ENCODE measurements at places on chromosomes 13 and 19.

GRCh38 chr13:76213423-76213904, 577.3 kb downstream of the LMO7 start:
- DNase-seq = no peak

DNA sequence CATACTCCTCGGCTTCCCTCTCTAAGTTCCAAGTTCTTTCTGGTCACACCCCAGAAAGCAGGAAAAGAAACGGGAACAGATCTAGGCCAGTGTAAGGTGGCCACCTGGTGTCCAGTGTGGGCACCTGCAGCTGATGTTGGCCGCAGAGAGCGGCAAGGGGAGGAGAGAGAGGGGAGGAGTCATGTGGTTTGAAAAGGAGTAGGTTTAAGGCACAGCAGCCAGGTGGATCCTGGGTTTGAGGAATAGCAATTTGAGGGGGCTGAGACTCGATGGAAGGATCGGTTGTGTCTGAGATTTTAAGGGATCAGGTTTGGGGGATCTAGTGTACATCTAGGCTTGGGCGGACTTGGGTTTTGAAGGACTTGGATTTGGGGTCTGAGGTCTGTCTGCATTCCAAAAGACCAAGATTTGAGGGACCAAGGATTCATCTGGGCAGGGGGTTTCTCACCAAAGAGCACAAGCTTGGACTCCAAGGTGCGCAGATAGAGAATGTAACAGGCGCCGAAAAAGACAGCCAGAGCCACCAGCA, 1.2 kb downstream of the RABAC1 start:
- peak; percentile 79 for DNase-seq

DNA sequence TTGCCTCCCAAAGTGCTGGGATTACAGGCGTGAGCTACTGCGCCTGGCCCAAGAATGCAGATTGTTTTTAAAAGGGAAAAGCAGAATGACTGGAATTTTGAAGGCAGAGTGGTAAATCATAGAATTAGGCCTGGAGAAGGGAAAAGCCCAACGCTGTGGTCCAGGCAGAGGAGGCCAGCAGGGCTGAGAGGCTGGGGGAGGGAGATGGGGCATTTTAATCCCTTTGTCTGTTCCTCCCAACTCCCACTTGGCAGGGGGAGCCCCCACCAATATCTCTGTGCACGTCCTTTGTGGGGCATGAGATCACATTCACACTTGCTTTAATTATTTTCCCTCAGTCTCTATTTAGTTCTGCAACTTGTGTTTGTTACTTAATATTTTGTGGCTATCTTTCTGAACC, 54.4 kb upstream of the RANBP3 start:
- no peak for DNase-seq

- no peak for DNase-seq
These were observed 521.0 kb downstream of the SUCLA2 start for GRCh38 chr13:47480121-47480520.

GRCh38 chr13:20206065-20206697, 13.4 kb upstream of the GJB2 start:
- no peak for DNase-seq

DNA sequence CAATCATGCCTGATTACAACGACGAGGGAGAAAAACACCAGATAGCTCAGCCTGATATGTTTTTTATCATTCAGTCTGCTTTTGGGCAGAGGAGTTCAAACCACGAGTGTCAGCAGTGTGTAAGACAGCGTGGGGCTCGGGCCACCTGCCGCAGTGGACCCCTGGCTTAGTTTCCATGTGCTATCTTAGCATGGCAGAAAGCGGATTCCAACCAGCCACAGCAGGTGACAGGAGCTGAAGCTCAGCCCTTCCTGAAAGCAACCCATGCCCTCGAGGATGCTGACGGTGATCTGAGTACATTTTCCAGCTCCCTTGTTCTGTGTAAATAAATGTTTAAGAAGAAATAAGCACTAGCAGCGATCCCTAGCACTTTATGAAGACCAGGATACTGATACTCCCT, 32.2 kb upstream of the MBNL2 start:
- DNase-seq = no peak

- DNase-seq = no peak
These were observed 5.6 kb upstream of the URI1 start for GRCh38 chr19:29936409-29936808.

- peak; percentile 93 for DNase-seq
These were observed 54.9 kb upstream of the SACS start for GRCh38 chr13:23488442-23488841.

GRCh38 chr19:49741210-49741844, 21.8 kb downstream of the TSKS start:
- no peak for DNase-seq

DNA sequence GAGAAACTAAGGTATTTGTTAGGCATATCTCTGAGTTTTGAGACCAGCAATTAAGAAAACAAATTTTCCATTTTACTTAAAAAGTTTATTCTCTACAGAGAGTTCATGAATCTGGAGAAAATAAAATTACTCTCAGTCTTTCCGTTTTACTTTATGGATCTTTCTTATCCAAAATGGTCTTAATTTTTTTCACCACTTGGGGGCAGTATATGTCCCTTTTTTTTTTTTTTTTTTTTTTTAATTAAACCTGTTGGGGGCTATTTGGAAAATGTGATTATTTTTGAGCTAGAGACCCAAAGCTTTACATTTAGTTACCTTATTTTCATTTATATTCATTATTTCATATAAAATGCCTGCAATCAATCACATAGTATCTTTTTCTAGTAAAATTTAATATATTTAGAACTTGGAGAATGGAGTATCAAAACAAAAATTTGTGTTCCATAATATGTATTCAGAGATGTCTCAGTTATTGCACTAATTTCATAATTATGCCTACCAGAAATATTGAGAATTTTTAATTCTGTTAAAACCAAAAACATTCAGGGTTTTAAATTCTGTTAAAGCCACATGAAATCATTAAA, 27.1 kb downstream of the PIBF1 start:
- peak; percentile 14 for DNase-seq

- DNase-seq = no peak
These were observed 68.1 kb downstream of the CHST8 start for GRCh38 chr19:33689868-33690267.

- no peak for DNase-seq
These were observed 282.9 kb downstream of the KLF5 start for GRCh38 chr13:73341748-73342147.

- no peak for DNase-seq
These were observed 12.2 kb upstream of the KLK12 start for GRCh38 chr19:51047031-51047335.

GRCh38 chr13:40933508-40934204, 85.5 kb downstream of the ELF1 start:
- DNase-seq = no peak

GRCh38 chr13:38954844-38955243, 35.8 kb downstream of the STOML3 start:
- DNase-seq = no peak

DNA sequence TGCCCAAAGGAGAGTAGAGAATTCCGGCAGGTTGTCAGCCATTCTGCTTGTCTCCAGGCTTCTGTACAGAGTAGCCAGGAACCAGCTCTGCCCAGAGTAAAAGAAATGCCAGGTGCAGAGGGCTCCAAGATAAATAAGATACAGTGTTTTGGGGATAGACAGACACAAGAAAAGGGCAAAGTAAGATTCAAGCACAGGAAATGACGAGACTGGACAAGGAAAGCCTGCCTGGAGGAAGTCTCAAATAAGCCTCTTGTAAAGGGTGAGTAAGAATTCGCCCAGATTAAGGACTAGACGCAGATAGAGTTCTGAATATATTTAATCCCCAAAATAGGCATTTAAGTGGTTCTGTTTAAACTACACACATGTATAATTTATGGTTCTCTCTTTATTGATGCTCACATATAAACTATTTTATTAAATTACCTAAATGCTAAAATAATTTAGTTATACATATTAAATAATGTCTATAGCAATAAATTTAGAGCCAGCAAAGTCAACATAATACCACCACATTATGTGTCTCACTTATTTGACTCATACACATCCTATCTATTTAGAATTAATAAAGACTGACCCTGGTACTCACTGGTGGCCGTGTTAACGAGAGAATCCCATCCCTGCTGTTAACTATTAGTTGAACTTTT, 98.4 kb upstream of the RAP2A start:
- no peak for DNase-seq

DNA sequence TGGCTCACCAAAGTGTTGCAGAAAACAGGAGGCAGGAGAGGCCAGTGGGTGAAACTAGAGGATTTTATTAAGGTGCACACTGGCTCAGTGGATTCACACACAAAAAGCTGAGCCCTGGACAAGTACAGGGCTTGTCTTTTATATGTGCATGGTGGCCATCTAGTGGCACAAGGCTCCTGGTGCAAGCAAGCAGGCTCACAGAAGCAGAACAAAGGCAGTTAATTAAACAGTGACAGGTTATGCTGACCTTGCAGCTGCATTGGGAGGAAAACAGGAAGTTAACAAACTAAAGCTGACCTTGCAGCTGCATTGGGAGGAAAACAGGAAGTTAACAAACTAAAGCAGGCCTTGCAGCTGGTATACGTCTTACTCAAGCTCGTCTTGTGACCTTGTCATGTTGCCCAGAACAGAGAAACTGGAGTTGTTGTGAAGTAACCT, 65.3 kb upstream of the ZNF681 start:
- peak; percentile 80 for DNase-seq

DNA sequence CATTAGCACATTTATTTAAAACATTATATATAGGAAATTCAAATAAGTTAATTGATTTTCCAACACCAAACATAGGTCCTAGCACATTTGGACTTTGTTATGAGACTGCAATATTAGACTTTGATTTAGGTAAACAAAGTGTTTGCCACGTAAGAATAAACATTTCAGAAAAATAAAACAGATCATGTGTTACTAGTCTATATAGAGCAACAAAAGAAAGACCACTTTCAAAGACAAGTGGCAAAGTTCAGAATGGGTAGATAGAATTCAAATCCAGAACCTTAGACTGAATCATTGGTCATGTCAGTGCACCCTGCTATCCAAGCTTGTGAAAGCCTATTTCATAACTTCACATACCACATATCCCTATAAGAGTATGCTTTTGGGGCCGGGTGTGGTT, 66.7 kb upstream of the PRR20A start:
- DNase-seq = no peak

GRCh38 chr13:91323349-91323748, 24.1 kb upstream of the MIR17HG start:
- no peak for DNase-seq

GRCh38 chr13:107119989-107120881, 552.3 kb upstream of the ARGLU1 start:
- no peak for DNase-seq
